ENCODE measurements at places on chromosomes 13 and 19.

GRCh38 chr19:7515645-7516151 is at the start of gene ZNF358:
Gene ZNF358 (plus strand): TSS chr19:7516103. CDS start chr19:7519243, 3,140 bp downstream.
- peak; percentile 50 for DNase-seq

GRCh38 chr19:18725841-18726770 is 42.6 kb downstream of the CRTC1 start:
- no peak for DNase-seq

GRCh38 chr19:10271543-10272086 is 695 bp downstream of the ICAM1 start:
- DNase-seq: no peak

DNA sequence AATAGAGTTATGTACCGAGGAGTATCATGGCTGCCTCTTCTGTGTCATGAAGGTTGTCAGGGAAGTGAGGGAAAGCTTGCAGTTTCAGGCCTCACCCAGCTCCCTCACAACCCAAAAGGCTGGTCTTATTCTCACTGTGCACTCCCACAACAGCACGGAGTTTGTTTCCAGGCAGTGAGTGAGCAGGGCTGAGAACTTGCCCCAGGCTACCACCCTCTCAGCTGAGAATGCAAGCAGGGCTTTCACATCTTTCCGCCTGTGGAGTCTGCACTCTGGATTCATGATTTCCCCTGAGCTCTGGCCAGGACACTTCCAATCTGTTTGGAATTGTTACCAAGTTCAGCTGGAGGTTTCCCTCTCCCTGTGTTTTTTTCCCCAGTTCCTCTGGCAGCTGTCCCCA is 2284.7 kb upstream of the PCDH20 start:
- DNase-seq: no peak

GRCh38 chr13:27001705-27002104 is 169.9 kb downstream of the USP12 start:
- no peak for DNase-seq

GRCh38 chr19:30691819-30692166 is 319.6 kb downstream of the ZNF536 start:
- no peak for DNase-seq

DNA sequence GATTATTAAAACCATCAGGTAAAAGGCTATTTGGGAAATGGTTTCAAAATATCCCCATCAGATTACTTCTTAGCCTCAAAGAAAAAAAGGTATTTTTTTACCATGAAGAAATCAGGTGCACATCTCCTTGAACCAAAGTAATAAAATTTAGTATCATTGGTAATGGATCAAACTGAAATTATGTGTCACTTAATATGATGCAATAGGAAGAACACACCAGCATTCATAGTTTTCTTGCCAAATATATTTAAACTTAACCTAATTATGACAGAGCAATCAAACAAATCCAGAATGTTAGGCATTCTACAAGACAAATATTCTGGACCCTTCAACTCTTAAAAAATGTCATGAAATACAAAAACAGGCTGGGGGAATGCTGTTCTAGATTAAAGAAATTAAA is 4.1 kb upstream of the ZNF420 start:
- no peak for DNase-seq

DNA sequence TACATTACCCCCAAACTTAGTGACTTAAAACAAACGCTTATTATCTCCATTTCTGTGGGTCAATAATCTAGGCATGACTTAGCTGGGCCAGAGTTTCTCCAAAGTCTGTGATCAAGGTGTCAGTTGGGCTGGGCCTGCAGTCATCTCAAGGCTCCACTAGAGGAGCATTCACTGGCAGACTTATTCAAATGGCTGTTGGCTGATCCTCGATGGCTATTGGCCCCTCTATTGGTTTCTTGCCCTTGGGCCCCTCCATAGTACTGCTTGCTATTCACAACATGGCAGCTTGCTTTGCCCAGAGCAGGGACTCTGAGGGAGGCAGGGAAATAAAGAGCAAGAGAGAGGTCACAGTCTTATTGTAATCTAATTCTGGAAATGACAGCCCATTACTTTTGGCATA is 57.6 kb downstream of the RCBTB2 start:
- DNase-seq: no peak

DNA sequence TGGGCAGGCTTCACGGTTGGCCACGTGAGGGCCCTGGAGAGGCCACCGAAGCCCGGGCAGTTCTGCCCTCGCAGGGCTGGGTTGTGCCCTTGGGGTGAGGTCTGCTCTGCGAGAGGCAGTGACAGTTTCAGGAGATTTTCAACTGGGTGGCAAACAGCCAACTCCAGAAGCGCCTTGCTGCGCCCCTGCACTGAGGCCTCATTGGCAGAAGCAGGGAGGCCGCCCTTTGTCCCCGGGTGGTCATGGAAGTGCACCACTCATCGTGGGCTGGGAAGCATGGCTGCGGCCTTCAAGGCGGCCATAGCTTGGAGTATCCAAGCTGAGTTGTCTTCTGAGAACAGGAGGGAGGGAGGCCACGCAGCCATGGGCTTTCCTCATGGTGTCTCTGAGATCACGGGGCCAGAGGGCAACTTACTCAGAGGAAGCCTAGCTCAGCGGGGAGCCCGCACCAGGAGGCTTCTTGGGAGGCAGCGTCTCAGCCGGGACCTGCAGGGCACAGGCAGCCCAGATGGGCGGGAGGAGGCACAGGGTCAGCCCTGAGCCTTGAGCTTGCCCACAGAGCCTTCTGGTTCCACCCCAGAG is 14.8 kb downstream of the PLEKHJ1 start:
- no peak for DNase-seq

DNA sequence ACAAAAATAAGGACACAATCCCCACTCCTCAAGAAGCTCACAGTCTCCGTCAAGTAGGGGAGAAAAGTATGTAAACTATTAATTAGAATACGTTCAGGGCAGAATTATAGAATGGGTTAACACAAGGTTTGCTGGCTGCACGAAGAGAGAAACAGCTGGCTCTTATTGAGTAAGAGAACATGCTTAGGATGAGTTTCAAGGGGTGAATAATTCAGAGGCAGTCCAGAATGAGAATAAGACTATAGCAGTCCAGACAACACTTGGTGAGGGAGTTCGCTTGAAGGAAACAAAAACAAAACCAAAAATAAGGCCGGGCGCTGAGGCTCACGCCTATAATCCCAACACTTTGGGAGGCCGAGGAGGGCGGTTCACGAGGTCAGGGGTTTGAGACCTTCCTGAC is 61.9 kb downstream of the THSD1 start:
- DNase-seq: no peak

DNA sequence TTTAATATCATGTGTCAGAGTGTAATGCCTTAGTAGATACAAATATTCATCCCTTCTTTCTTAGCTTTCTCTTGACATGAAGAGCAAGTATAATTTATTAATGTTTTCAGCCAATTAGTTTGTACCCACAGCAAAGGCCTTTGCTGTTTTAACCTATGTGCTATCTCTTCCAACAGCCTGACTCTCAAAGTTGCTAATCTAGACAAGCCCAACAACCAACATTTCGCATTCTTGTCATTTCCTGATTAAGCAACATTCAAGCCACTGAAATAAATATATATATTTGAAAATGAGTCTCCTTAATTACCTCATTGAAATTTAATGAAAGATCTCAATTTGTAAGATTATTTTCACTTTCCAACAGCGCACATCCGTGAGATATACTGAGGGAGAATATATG is 18.5 kb downstream of the EPSTI1 start:
- no peak for DNase-seq

DNA sequence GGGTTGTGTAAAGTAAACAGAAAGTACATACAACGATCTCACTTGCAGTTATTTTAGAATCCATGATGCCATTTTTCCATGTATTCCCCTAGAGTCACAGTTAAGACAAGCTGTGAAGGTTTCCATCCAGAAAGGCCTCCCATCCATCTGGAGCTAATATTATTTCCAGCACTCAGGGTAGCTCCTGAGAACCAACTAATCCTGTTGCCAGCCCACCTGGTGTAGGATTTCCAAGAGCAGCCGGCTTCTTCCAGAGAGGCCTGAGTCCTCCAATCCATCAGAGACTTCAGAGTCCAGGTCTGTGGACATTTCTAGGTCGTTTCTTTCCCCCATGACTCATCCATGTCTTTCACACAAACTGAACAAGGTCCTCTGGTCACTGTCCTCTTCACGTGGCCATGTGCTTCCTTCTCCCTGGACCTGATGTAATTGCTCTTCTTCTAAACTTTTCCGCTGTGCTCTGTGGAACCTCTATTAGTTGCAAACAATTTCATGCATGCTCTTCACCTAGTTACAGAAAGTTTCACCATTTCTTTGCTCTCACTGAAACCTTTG is 270.3 kb upstream of the TMTC4 start:
- no peak for DNase-seq

- DNase-seq: no peak
Measured at GRCh38 chr19:29515233-29515619, 10.6 kb upstream of the VSTM2B start.

GRCh38 chr13:20774746-20775145 is 985 bp upstream of the EEF1AKMT1 start:
- DNase-seq: no peak

- no peak for DNase-seq
Measured at GRCh38 chr19:1516395-1516753, 3.6 kb upstream of the ADAMTSL5 start.

DNA sequence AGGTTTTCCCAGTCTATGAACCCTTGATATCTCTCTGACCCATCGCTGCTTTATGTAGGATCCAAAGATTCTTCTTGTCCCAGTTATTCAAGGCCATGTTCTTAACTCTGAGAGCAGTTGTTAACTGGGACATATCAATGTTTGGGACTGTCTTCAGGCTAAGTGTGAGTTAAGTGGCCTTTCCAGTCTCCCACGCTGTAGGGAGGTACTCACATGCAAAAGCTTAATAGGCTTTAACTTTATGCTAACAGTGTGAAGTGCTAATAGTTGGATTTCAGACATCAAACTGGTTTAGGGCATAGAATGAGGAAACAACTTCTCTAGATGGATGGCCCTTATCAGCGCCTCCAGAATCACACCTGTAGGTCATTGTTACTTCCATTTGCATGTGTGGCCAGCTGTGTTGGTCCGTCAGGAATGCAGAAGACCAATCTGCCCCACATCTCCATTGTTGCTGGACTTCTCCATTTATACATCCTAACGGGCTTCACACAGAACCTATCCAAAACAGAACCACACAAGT is 104.7 kb upstream of the MBNL2 start:
- DNase-seq: no peak

- no peak for DNase-seq
Measured at GRCh38 chr13:27203854-27204253, 32.2 kb upstream of the USP12 start.

- no peak for DNase-seq
Measured at GRCh38 chr19:9835507-9835949, 410 bp downstream of the PIN1 start.

DNA sequence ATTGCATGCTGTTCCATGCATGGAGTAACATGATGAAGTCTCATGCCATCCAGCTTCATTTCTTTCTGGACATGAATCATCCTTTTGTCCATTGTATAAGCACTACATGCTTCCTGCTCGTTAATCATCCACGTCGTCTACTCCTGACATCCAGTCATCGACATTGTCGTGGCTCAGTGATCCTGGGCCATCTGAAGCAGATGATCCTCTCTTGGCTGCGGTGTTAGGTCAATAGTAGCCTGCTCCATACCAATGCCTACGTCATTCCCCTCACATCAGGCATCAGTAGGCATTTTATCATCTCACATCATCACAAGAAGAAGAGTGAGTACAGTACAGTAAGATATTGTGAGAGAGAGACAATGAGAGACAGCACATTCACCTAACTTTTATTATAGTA is 7.9 kb upstream of the MYO16 start:
- no peak for DNase-seq

GRCh38 chr19:51354103-51354741 is 12.0 kb downstream of the ETFB start:
- no peak for DNase-seq

DNA sequence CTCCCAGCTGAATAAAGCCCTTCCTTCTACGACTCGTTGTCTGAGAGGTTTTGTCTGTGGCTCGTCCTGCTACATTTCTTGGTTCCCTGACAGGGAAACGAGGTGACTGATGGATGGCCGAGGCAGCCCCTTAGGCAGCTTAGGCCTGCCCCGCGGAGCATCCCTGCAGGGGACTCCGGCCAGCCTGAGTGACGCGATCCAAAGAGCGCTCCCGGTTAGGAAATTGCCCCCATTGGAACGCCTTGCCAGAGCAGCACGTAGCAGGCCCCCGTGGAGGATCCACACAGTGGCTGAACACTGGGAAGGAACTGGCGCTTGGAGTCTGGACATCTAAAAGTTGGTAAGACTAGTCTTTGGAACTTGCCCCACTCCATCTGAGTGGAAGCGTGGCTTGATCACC is 296.8 kb upstream of the SGCG start:
- DNase-seq: no peak
